Activated CD4-positive, alpha-beta T cell treated with anti-CD3 and anti-CD28 coated beads for 24 hours (primary cell): ENCODE measurements at places on chromosomes 7 and 10.

DNA sequence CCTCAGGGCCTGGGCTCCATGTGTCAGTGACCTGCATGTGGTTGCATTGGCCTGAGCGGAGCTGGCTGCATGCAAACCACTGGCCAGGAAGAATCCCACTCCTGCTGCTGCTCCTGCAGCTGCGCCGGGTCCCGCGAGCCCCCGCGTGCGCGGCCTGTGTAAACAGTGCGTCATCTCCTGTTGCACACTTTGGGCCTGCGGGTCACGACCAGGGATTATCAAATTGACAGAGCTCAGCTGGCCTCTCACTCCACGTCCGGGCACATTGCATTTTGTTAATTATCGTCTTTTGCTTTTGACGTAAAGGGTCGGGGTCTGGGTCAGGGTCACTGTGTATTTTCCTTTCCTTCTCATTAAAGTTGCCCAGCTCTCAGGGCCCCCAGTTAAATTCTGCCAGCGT lies 132.6 kb downstream of the RGS10 start:
- DNase-seq = no peak

GRCh38 chr10:111646021-111646420 lies 537.5 kb downstream of the GPAM start:
- DNase-seq = no peak

GRCh38 chr10:29039091-29039490 lies 249.8 kb upstream of the LYZL1 start:
- DNase-seq = no peak

GRCh38 chr10:80148166-80148805 lies 15.8 kb downstream of the PLAC9 start:
- DNase-seq = no peak

DNA sequence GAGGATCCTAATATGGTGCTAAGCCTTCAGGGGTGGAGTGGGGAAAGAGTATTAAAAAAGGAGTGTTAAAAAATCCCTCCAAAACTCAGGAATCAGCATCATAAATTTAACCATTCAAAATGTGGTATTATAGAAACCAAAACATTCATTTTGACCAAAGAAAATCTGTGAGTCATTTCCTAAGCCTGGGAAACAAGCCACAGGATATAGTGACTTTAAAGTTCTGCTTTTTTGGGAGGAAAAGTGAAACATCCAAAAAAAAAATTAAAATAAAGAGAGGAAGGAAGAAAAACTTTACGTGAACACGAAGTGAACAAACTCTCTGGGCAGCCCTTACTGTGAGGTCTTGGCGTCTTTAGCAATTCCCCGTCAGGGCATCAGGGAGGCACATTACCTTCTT lies 74.0 kb upstream of the GSDME start:
- no peak for DNase-seq

DNA sequence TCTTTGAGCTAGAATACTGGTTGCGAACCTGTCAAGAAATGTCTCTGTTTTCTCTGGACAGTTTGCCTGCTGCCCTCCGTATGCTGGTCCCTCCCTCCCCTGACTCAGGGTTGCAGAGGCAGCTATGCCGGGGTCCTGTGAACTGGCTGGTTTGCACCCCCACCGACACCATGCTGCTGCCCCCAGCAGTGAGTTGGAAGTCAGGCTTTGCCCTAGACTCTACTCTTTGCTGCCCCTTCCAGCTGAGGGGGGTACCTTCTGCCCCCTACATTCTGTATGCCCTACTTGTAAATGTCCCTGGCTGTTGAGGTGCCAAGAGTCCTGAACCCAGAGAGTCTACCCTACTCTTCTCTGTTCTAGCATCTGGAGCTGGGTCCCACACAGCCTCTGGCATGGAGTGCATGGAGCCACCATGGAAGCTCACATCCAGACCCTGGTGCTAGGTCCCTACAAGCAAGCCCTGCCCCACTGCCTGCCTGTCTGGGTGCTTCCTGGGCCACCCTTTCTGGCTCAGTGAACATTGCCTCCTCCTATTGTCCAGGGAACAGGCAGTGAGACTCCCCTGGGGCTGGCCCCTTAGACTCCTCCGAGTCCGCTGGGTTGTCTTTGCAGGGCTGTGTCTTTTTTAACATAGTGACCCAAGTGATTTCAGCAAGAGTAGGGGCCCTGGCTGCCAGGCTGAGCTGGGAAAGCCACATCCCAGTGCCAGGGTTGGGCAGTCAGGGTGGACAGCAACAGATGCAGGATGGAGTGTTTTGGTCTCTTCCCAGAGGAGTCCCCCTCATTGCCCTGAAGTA lies 138.9 kb downstream of the ADCY1 start:
- DNase-seq = no peak

GRCh38 chr10:79392506-79393176 lies 45.4 kb downstream of the PPIF start:
- no peak for DNase-seq

DNA sequence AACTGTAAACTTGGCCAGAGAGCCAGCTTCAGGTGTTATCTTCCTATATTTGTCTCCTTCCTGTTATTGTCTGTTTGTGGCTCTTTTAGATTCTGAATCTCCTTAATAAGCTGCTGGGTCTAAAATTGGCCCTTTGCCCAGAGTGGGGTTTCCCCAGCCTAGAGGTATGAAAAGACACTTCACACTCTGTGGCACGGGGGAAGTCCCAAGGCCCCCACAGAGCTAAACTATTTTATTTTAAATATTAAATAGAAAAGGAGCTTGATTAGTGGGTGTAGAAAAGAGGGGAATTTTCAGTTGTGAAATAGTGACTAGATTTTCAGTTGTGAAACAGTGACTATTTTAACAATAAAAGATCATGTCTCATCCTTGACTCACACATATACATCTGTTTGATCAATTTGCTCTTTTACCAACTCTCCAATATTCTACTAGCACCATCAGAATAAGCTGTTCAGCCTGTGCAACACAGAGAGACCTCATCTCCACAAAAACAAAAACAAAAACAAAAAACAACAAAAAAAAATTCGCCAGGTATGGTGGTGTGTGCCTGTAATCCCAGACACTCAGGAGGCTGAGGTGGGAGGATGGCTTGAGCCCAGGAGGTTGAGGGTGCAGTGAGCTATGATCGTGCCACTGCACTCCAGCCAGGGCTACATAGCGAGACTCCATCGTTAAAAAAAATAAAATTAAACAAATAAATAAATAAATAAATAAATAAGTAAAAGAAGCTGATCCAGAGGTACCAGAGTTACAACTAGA lies 24.9 kb upstream of the ADO start:
- peak; percentile 86 for DNase-seq

DNA sequence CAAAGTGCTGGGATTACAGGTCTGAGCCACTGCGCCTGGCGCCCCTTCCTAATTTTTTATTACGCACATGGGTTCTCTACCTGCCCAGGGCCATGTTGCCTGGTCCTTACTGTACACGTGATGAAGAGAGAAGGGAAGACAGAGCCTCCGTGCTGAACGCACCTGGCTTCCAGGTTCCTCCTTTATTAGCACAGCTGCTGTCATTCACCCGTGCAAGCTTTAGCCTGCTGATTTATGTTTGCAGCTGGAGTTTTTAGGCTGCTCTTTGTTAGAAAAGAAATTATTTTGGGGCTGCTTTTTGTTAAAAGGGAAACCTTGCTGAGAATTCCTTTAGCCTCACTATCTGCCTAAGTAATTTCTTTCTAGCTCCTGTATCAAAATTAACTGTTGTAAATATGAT lies 417.0 kb downstream of the CALN1 start:
- no peak for DNase-seq

DNA sequence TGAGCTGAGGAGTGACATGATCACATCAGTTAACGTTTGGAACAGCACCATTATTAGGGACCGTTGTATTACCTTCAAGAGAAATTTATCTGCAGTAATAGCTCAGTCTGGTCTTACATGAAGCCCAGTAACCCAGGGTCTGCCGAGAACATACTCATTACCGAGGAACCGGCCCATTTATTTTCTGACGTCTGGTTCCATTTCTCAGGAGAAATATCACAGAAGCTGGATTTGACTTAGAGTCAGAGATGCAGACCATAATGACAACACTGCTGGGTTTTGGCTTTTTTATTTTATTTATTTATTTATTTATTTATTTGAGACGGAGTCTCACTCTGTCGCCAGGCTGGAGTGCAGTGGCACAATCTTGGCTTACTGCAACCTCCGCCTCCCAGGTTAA lies 163.1 kb downstream of the CCDC3 start:
- DNase-seq = no peak

- DNase-seq = no peak
Measured at GRCh38 chr10:124719213-124719851, 24.8 kb downstream of the FAM53B start.

GRCh38 chr7:155490697-155491628 lies 33.0 kb downstream of the EN2 start:
- no peak for DNase-seq

GRCh38 chr7:127437241-127437640 lies 44.7 kb upstream of the ZNF800 start:
- no peak for DNase-seq

DNA sequence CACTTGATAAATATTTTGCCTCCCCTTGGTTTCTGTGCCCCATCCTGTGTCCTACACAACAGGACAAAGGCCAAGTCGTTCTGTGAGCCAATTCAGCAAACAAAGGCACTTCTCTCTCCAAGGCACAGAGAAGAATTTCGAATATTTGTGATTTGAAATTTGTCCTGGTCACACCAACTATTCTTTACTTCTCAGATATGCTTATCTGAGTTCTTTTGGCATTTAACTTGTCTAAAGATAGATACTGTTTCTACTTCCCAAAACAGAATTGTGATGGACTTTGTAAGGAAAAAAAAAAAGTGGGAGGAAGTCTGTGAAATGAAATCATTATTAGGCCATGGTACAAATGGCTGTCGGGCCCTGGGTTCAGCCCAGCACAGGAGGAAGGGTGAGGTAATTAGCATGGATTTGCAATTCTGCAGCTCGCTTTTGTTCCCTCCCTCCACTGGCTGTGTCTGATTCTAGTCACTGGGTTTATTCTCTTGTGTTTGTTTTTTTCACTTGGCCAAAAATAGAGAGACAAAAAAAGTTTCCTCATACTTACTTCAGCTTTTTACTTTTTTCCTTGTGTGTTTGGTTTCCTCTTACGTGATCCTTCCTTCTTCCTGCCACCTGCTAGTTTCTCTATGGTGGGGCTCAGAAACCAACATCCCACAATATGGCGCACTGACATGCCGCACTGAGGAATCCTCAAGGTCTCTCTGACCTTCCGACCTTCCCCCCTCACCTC lies 108.2 kb upstream of the MKLN1 start:
- no peak for DNase-seq

DNA sequence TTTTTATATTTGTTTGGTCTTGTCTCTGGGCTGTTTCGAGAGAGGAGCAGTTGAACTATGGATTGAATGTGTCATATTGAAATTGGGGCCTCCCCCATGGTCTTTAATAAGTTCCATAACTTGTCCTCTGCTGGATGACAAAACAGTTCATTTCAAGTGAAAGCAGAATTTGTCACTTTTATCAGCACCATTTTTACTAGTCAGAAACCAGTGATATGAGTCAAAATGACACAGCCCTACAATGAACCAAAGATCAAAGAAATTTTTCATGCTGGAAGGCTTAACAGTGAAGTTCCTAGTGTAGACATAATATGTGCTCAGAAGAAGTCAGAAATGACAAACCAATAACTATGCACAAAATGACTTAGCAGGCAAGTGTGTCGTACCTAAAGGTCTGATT lies 133.6 kb upstream of the VWC2 start:
- no peak for DNase-seq

GRCh38 chr7:46352004-46352954 lies 431.2 kb upstream of the IGFBP3 start:
- no peak for DNase-seq

GRCh38 chr10:97347317-97347716 lies 12.8 kb upstream of the FRAT2 start:
- no peak for DNase-seq
